ENCODE measurements at places on chromosomes 5 and 9.
A peak's percentile ranks its signal among the peaks of the same experiment; 100 is the strongest.

DNA sequence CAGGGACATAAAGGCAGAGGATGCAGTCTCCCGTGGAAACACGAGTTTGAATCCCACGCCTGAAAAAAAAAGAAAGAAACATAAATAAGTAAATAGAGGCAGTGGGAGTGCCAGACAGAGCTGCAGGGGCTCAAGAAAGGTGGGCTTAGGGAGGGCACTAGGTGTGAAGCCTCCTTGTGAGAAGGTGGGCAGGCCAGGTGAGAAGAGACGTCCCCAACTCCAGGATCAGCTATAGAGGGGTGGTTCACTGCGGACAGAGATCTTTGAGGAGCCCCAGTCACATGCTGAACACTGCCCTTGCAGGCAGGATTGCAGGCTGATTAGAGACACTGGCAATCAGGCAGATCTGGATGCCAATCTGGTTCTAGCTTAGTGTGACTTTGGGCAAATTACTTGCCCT, 172.1 kb downstream of the RGS3 start:
- no peak for DNase-seq

- DNase-seq = no peak
Measured at GRCh38 chr5:180324601-180324950, 28.6 kb downstream of the GFPT2 start.

DNA sequence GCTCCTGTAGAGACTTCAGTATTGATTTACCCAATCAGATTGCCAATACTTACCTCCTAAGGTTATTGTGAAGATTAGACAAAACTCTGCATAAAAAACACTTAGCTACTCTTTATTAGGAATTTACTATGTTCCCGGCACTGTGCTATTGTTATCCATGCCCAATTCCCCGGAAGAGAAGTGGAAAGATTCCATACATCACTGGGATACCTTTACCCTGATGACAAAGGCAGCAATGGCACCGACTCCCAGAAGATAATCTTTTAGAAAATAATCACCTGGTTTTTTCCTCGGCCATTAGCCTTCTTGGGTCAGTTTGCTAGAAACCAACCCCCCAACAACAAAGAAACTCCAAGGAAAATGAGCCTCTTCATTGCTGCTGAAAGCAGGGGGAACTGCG, 226.0 kb downstream of the SNX18 start:
- no peak for DNase-seq

DNA sequence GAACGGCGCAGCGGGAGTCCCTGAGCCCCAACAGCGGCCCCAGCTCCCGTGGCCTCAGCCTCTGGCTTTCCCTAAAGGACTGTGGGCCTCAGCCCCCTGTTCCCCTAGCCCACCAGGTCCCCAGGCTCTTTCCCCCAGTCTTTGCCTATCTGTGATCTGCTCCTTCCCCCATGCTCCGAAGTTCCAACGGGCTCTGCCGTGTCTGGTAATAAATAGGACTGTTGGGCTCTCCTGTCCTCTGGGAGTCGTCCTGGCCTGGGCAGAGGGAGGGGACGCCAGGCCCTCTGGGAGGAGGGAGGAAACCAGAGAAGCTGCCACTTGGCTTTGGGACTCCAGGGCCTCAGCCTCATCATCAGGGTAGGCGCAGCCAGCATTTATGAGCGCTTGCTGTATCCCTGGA, 28.1 kb downstream of the ADGRD2 start:
- no peak for DNase-seq

- DNase-seq = peak; percentile 69
Measured at GRCh38 chr9:110256380-110257096, at the start of gene TXN. Gene TXN, minus strand, starts transcription at chr9:110256507. Its CDS starts 72 bp downstream, at chr9:110256435.
